ENCODE measurements at places on chromosomes 12 and 14.

DNA sequence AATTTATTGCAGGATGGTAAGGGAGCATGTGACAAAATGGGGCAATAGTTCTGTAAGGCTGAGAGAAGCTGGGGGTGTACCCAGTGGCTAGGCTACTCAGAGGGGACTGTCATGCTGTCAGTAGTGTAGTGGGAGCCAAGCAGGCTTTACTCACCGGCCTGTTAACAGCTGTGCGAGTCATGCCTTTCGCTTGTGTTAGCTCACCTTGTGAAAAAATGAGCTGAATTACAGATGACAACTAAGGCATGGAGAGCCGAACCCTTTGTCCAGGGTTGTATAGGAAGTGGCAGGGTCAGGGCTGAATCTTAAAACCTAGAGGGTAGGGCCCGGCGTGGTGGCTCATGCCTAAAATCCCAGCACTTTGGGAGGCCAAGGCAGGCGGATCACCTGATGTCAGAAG is 37.9 kb downstream of the SH2B3 start:
- DNase-seq: no peak

DNA sequence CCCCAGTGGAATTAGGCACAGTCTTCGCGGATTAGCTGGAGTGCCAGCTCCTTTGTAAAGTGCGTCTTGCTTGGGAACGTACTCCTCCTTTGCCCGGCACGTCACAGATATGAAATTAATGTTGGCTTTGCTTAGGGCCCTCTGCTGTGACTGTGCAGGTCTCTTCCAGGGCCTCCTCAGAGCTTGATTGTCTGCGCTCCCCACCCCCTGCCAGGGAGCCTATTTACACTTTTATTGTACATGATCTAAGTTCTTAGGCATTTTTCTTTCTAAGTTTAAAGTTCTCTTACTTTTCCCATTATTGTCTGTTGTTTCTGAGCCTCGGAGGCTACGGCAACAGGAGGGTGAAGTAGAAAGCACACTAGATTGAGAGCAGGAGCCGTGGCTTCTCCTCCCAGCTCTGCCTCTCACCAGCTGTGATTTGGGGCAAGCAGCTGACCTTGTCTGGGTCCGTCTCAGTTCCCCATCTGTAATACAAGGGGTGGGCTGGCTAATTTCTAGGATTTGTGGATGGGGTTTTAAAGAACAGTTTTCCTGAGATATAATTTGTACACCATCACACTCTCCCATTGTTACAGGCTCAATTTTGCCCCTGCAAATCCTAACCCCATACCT is 81.8 kb downstream of the TSPAN9 start:
- DNase-seq: peak; percentile 30

GRCh38 chr12:124513297-124513867 is 54.0 kb downstream of the NCOR2 start:
- no peak for DNase-seq

- peak; percentile 27 for DNase-seq
These were observed 505 bp downstream of the KCNC2 start for GRCh38 chr12:75208856-75209811.
